ENCODE measurements at places on chromosomes 13 and 19. TPM values are rescaled to one million over a fixed set of nuclear protein-coding genes. Genes with fewer than 3 reads are reported as not detected.

DNA sequence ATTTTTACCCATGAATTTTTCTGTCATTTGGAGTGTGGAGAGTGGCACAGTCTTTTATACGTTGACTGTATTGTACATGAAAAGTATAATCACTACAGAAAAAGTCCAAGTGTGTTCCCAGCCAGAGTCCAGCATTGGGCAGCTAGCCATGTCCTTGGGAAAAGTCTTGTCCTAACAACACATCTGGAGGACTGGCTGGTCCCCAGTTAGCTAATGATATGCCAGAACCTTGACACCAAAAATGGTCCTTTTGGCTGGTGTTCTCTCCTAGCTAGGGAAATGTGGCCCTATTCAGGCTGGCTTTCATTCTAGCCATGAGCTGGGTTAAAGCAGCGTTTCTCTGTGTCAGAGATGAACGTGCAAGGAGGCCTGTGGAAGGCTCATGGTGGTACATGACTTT, 98.9 kb downstream of the ESD start:
- DNase-seq: peak; percentile 90

The HIF3A gene
- 310 TPM for total RNA-seq

DNA sequence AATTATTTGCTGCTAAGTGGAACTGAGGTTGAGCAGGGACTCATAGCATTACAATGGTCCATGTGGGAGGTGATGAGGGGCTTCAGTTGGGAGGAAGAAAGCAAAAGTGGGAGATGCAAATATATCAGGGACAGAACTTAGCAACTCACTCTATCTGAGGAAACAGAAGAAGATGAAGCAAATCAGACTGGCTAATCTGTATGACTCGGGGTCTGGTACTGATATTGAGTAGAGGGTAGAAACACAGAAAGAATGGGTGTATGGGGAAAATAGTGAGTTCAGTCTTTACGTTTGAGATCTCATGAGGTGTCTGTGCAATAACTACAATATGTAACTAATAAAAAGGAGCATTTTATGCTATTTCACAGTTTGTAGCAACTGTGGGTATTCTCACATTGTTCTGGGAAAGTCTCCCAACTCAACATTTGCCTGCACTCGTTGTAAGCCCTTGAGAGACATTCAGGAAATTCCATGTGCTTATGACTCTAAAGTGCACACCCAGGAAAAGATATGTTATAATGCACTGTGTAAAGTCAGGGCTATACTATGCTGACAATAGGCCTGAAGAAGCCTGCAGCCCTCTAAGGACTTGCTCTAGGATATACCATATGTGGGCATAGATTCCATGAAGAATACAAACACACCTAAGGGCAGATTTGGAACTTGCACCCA, 183.5 kb downstream of the SPRY2 start:
- no peak for DNase-seq

GRCh38 chr19:1880611-1881392, 4.5 kb downstream of the ABHD17A start:
- DNase-seq: peak; percentile 66

GRCh38 chr13:58379221-58379620, 747.7 kb downstream of the PCDH17 start:
- DNase-seq: no peak
